ENCODE measurements at places on chromosomes 6 and 20. TPM values are rescaled to one million over a fixed set of nuclear protein-coding genes. Genes with fewer than 3 reads are reported as not detected.
A peak's percentile ranks its signal among the peaks of the same experiment; 100 is the strongest.

APCDD1L gene
- total RNA-seq = not detected

RFX6 gene
- total RNA-seq = not detected

ZBP1 gene
- 0.34 TPM for total RNA-seq

HDGFL1 gene
- total RNA-seq = not detected

GRCh38 chr20:39829661-39830060, 859.4 kb downstream of the MAFB start:
- DNase-seq = no peak

GRCh38 chr20:346640-347316, at the start of gene NRSN2:
TSS of gene NRSN2 (plus strand) at chr20:347111. CDS start at chr20:349644, 2,533 bp downstream.
- DNase-seq = peak; percentile 70

DNA sequence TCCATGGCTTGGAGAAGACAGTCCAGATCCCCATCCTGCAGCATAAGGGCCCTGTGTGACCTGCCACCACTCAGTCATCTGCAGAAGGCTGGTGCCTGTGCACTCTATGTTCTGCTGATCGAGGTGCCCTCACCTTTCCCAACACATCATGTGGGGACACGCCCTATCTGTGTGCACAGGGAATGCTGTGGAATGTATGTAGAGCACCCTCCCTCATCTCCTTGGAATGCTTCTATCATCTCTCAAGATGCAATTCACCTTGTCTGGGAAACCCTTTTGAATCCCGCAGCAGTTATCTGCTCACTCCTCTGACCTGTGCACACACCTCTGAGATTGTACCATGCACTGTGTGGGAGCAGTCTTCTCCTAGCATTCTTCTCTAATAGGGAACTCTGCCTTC, 207.2 kb upstream of the SSTR4 start:
- DNase-seq = no peak

- DNase-seq = no peak
Observed at GRCh38 chr6:137033828-137034227, 10.9 kb downstream of the IL20RA start.

GRCh38 chr6:108874470-108875160, 26.4 kb downstream of the ARMC2 start:
- DNase-seq = peak; percentile 6

GRCh38 chr20:61570646-61571195, 318.7 kb downstream of the CDH4 start:
- DNase-seq = no peak

Measured in thyroid gland (tissue), 4 donors.